Stimulated activated CD4-positive, alpha-beta T cell treated with anti-CD3 and anti-CD28 coated beads, TNF-alpha, amount 100 ng/mL, for 1 hour (primary cell): ENCODE measurements at places on chromosomes 6 and 20.

GRCh38 chr6:140766999-140767398 is 1365.7 kb upstream of the GJE1 start:
- DNase-seq: no peak

DNA sequence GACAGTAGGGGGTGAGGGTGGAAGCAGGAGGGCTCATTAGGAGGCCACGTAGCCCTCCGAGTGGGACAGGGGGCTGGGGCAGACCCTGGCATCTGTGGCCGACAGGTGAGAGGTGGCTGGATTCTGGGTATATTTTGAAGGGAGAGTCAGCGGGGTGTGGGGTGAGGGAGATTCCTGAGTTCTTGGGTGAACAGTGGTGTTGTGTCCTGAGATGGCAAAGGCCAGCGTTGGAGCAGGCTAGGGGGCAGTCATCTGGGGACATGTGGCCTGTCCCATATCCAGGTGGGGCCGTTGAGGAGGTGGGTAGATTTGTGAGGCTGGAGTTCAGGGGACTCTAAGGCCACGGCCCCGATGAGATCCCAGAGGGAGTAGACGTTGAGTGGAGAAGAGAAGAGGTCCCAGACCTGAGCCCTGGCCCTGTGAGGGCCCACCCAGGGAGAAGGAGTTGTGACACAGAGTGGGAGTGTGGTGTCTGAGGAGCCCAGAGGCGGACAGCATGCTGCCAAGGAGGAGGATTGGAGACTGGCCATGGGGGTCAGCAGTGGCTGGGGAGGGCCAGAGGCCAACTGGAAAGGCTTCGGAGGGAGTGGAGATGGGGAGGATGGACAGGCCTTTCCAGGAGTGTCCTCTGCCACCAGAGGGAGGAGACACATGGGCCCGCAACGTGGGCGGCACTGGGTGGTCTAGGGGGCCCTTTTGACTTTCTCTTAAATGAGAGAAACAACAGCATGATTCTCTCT is 19.6 kb downstream of the PACSIN1 start:
- no peak for DNase-seq

DNA sequence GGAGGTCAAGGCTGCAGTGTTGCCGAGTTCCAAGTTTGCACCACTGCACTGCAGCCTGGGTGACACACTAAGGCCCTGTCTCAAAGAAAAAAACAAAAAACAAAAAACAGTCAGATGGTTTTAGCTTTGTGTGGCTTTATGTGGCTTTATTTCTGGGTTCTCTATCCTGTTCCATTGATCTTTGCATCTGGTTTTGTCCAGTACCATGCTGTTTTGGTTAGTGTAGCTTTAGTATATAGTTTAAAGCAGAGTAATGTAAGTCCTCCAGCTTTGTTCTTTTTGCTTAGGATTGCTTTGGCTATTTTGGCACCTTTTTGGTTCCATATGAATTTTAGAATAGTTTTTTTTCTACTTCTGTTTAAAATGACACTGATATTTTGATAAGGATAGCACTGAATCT is 225.5 kb downstream of the HDGFL1 start:
- DNase-seq: no peak

- no peak for DNase-seq
Measured at GRCh38 chr6:79404677-79405076, 132.6 kb downstream of the LCA5 start.

DNA sequence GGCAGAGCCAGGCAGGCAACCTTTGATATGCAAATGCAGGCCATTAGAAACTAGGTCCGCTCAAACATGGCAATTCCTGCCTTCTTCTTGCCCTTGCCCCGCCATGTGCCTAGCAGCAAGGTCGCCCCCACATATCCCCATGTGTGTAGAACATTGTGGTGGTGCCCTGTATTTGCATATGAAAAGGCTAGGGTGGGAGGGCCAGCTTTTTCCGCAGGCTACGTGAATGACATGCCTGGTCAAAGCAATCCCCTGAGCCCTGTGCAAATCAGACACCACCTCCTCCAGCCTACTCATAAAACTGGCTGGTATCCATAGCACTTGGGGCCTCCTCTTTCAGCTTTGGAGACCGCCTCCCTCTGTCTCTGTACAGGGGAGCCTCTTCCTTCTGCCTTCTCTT is 31.6 kb downstream of the GSTA2 start:
- DNase-seq: no peak

GRCh38 chr20:46190478-46191167 is 72.5 kb downstream of the CD40 start:
- DNase-seq: no peak

- DNase-seq: no peak
Measured at GRCh38 chr6:3776881-3777507, 25.5 kb upstream of the PXDC1 start.

- no peak for DNase-seq
Measured at GRCh38 chr6:117906507-117906957, 532 bp upstream of the SLC35F1 start.

- no peak for DNase-seq
Measured at GRCh38 chr6:145892026-145892425, 72.1 kb downstream of the SHPRH start.

- DNase-seq: no peak
Measured at GRCh38 chr6:14009431-14009830, 84.7 kb downstream of the RNF182 start.

- DNase-seq: no peak
Measured at GRCh38 chr6:26120807-26121140, 33.5 kb downstream of the HFE start.

- no peak for DNase-seq
Measured at GRCh38 chr20:34475979-34476736, 40.1 kb upstream of the DYNLRB1 start.

GRCh38 chr6:125952764-125953501 is 3.6 kb upstream of the HINT3 start:
- DNase-seq: no peak

DNA sequence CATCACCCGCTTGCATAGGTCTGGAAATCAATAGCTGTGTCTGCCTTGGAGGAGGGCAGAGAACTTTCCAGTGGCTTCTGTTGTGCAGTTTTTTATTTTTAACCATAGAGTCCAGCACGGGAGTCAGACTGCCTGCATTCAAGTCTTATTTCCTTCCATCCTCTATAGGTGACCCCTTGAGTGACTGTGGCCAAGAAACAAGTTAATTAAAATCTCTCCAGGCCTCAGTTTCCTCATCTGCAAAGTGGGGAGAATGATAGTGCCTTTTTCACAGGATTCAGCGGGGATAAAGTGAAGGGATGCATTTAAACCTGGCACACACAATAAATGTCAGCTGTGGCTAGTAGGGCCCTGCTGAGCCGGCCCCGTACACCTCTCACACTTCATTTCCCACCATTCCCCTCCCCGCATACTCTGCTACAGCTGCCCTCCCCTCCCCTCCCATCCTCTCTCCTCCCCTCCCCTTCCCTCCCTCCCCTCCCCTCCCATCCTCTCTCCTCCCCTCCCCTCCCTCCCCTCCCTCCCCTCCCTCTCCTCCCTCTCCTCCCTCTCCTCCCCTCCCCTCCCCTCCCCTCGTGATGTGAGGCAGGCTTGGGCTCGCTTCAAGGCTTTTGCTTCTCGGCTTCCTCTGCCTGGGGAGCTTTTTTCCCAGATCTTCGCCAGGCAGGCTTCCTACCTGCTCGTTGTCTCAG is 150.5 kb downstream of the TFAP2C start:
- DNase-seq: no peak

GRCh38 chr20:2022163-2022562 is 28.3 kb upstream of the PDYN start:
- no peak for DNase-seq

GRCh38 chr6:64712606-64713005 is 994.4 kb downstream of the EYS start:
- no peak for DNase-seq

- no peak for DNase-seq
Measured at GRCh38 chr6:41551857-41552256, 5.7 kb downstream of the FOXP4 start.

DNA sequence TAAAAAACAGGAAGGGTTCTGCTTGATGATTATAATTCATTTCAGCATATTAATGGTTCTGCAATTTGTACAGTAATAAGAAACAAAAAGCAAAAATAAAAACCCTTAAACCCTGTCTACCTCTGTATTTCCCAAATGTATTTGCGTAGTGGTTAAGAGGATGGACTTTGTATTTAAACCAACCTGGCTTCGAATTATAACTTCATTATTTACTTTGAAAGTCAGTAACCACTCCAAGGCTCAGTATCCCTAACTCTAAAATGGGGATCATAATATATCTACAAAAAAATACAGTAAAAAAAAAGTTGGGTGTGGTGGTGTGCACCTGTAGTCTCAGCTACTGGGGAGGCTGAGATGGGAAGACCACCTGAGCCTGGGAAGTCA is 21.4 kb downstream of the PERP start:
- DNase-seq: no peak

- no peak for DNase-seq
Measured at GRCh38 chr20:24403406-24403805, 66.0 kb upstream of the SYNDIG1 start.

DNA sequence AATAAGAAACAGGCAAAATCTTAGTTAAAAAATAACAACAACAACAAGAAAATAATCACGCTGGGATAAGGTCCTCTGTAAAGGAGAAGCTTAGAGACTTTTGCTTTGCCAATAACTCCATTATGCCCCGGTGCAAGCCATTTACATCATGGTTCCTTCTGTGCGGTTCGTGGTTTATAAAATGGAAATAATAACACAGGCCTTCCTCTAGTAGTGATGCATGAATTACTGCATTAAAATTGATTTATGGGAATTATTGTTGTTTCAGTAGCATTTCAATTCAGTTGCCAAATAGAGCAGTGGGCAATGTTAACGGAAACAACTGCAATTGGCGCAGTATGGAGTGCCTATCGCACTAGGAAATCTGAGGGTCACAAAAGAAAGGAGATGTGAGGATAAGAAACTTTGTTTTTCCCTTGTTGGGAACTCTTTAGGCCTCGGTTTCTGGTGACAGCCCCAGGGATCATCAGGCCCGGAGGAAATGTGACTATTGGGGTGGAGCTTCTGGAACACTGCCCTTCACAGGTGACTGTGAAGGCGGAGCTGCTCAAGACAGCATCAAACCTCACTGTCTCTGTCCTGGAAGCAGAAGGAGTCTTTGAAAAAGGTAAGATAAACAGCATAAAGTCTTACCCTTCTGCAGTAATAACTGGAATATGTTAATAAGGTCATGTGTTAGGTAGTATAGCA is 1.1 kb downstream of the CD109 start:
- DNase-seq: no peak

DNA sequence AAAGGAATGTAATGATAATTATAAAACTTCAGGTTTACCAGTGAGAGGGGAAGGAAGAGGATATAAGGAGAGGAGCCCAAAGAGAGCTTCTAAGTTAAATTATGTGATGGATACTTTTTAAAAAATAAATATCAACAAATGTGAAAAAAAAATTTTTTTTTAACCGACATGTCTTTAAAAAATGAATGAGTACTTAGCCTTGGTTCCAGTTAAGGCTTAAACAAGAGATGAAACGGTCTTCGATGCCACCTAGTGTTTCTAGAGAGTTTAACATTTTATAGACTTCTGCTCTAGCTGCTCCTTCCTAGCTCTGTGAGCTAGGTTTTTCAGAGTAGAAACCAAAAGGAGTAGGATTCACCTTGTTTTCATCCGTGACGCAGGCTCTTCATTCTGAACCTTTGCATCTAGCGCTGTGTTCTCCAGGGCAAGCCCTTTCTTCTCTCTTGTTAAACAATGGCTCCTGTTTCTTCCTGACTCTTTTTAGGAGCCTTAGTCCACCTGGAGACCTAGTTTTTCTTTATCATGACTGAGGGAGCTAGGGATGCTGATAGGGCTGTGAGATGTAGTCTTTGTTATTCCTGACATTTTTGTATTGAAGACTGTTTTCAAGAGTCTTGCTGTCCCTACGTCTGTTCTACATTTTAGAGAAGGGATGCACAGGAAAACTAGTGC is 42.4 kb upstream of the GNRH2 start:
- no peak for DNase-seq
